Bronchus fibroblast of lung (primary cell): ENCODE measurements at places on chromosomes 2 and 18. TPM values are rescaled to one million over a fixed set of nuclear protein-coding genes. Genes with fewer than 3 reads are reported as not detected.

The ASXL3 gene
- total RNA-seq = 0.34 and 0.45 TPM in 2 replicates

The SAG gene
- total RNA-seq = not detected in 2 replicates

The TRMT61B gene
- total RNA-seq = 7.6 and 11.1 TPM in 2 replicates

The GNLY gene
- not detected in 2 replicates for total RNA-seq

The HAT1 gene
- 45.6 and 50.6 TPM in 2 replicates for total RNA-seq

The SLC4A1AP gene
- 22.4 and 25.4 TPM in 2 replicates for total RNA-seq

The RBBP8 gene
- 21.7 and 27.1 TPM in 2 replicates for total RNA-seq

The PKDCC gene
- total RNA-seq = 52.9 and 72.8 TPM in 2 replicates

The DNAJC27 gene
- total RNA-seq = 1.0 and 2.9 TPM in 2 replicates

The GAL3ST2 gene
- not detected in 2 replicates for total RNA-seq
